ENCODE measurements at places on chromosomes 7 and 10. TPM values are rescaled to one million over a fixed set of nuclear protein-coding genes. Genes with fewer than 3 reads are reported as not detected.

The STEAP4 gene
- under 0.01 TPM for total RNA-seq

The FRAT2 gene
- total RNA-seq = 10.1 TPM

The TMEM213 gene
- not detected for total RNA-seq

The MACROH2A2 gene
- total RNA-seq = 0.66 TPM

The NPTX2 gene
- total RNA-seq = 0.40 TPM

The AGR2 gene
- not detected for total RNA-seq

The CCDC3 gene
- total RNA-seq = 1.8 TPM

The OR2A42 gene
- total RNA-seq = not detected

The SAP25 gene
- total RNA-seq = not detected

The PTPN20 gene
- total RNA-seq = 0.57 TPM

The CYP2C18 gene
- not detected for total RNA-seq

The UTF1 gene
- not detected for total RNA-seq

The EVX1 gene
- total RNA-seq = not detected

The SLC39A12 gene
- total RNA-seq = not detected

The PHYHIPL gene
- total RNA-seq = 0.07 TPM

The SCIN gene
- 0.13 TPM for total RNA-seq

The PPP1R3C gene
- total RNA-seq = 1.6 TPM

The TMEM184A gene
- total RNA-seq = not detected

The TET1 gene
- total RNA-seq = 0.40 TPM

The SFRP5 gene
- not detected for total RNA-seq

The SFMBT2 gene
- total RNA-seq = 0.66 TPM

The ICA1 gene
- 45.6 TPM for total RNA-seq

The HGF gene
- 1.7 TPM for total RNA-seq

The DOCK4 gene
- total RNA-seq = 365 TPM

The GSTO2 gene
- total RNA-seq = 0.65 TPM

The MBLAC1 gene
- 1.3 TPM for total RNA-seq

The FRMD4A gene
- 133 TPM for total RNA-seq

The TAS2R4 gene
- total RNA-seq = 1.7 TPM

The DNAAF5 gene
- 56.6 TPM for total RNA-seq

The FGFBP3 gene
- total RNA-seq = 0.27 TPM

The CHAT gene
- not detected for total RNA-seq

The DOCK1 gene
- total RNA-seq = 118 TPM

The GPR37 gene
- total RNA-seq = 4.1 TPM
